ENCODE measurements at places on chromosomes 13 and 19. TPM values are rescaled to one million over a fixed set of nuclear protein-coding genes. Genes with fewer than 3 reads are reported as not detected.

The CEACAM4 gene
- not detected for total RNA-seq

The TMEM59L gene
- 5.8 TPM for total RNA-seq

The RAB3D gene
- total RNA-seq: 3.3 TPM

The LNX2 gene
- total RNA-seq: 3.7 TPM

The ZNF264 gene
- 7.4 TPM for total RNA-seq

The ZNF541 gene
- total RNA-seq: not detected

All from A549 treated with GW870086 at 1 μM for 4 hours (cell line).